Activated naive CD4-positive, alpha-beta T cell (primary cell): ENCODE measurements at places on chromosomes 5 and 9.

GRCh38 chr5:5066276-5067186 lies 73.6 kb upstream of the ADAMTS16 start:
- DNase-seq, result no peak

- DNase-seq, result no peak
Observed at GRCh38 chr5:142807372-142807911, 37.3 kb downstream of the ARHGAP26 start.

GRCh38 chr9:97853056-97853843 lies at the start of gene FOXE1:
FOXE1 (plus strand) TSS chr9:97853226; CDS start chr9:97853915, 689 bp downstream.
- DNase-seq, result no peak

- no peak for DNase-seq
Observed at GRCh38 chr5:174172152-174172551, 126.6 kb downstream of the NSG2 start.

- no peak for DNase-seq
Observed at GRCh38 chr5:74822288-74822687, 43.9 kb downstream of the FAM169A start.

DNA sequence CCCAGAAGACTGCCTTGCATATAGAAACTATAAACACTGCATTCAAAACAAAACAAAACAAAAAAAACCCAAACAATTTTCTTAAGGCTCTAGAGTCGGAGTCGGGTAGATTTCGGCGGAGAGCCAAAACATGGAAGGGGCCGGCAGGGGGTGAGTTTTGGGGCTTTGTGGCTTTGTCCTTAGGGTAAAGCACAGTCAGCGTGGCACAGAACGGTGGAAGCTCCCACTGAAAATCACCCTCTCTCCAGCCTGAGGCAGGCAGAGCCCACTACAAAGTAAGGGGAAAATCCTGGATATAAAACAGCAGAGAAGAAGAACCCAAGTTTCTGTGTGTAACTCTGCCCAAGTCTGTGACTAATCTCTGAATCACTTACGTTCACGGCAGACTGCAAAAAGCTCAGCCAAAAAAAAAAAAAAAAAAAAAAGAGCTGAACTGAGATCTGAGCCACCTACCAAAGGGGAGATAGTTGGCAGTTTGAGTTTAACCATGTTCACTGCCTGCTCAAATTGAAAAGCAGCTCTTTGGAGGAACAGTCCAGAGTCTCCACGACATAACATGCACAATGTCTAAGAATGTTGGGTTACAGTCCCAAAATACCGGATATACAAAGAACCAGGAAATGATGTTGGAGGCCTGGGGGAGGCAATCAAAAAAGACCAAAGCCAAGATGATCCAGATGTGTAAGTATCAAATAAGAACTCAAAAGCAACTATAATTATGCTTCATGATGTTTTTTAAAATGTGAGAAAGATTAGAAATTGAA lies 26.6 kb upstream of the OR2K2 start:
- DNase-seq, result no peak

DNA sequence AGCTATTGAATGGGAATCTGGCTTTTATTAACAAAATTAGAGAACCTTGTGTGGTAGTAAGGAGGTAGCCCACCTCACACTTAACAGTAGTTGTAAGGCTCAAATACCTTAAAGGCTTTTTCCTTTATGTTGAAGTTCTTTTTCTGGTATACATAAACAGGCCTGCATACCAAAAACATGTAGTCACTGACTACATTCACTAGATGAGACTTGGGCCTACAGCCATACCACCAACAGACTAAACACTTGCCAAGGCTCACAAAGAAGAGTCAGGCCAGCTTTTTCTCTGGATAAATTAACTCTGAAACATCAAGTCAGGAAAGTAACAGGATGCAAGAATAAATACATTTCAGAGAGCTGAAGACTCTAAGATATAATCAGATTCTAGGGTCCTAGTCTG lies 78.6 kb upstream of the MPDZ start:
- no peak for DNase-seq

DNA sequence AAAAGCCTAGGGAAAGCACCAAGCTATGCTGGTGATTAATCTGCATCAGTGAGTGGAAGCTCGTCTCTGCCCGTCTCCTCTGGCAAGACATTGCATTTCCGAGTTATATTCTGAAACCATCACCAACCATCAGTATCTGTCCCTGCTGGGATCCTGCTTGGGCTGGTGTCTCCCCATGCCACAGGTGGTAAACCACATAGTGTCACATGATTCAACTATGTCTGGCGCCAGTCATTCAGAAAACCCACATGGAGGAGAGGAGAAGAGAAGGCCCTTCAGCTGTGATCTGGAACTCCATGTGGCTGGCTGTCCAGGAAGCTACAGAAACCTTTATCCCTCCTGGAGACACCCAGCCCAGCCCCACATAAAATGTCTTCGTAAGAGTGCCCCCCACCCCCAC lies 4.8 kb downstream of the IL9 start:
- no peak for DNase-seq

GRCh38 chr9:111955048-111955447 lies 58.4 kb downstream of the UGCG start:
- no peak for DNase-seq

GRCh38 chr9:3441197-3441816 lies 84.5 kb downstream of the RFX3 start:
- DNase-seq, result no peak

DNA sequence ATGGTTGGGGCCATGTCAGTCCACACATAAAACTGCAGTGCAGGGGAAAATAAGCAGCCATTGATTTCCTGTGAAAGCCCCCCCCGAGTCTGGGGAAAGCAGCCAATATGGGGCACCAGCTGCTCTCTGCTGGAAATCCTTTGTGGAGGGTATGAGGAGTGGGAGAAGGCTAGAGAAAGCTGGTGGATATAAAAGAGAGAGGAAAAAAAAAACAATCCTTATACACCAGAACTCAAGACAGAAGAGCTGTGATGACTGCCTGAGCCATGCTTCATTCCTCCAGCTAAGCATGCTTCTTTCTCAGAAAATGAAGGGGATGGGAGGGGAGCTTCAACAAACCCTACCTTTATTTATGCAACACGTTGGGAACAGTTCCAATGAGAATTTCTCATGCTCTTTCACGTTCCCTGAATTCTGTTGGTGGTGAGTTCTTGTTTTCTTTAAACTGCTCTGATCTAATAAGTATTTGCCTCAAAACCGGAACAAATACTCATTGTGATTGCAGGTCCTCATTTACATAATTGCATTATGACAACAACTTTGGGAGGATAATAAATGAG lies 688.0 kb upstream of the SEMA6A start:
- DNase-seq, result no peak

- DNase-seq, result no peak
Observed at GRCh38 chr9:97500263-97500662, 1.2 kb upstream of the TMOD1 start.

DNA sequence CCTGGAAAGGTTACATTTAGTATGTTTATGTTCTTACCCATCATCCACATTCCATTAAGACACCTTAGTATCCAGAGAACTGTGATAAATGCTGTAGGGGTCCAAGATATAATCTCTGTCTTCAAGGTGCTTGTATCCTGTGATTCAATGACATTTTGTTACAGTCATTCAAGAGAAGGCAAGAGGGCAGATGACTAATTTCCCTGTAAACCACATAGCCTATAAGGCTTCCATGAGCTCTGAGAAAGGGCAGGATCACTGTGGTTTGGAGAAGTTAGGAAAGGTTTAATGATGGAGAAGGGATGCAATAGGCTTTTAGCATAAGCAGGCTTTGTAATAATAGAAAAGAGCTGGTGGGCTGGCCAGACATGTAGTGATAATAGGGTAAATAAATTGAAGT lies 40.0 kb downstream of the PAPPA start:
- DNase-seq, result no peak

- DNase-seq, result no peak
Observed at GRCh38 chr5:55231029-55231918, 2.1 kb downstream of the CCNO start.

- DNase-seq, result no peak
Observed at GRCh38 chr5:93188876-93189485, 392.0 kb downstream of the NR2F1-AS1 start.

- DNase-seq, result no peak
Observed at GRCh38 chr9:68507130-68507805, 33.4 kb downstream of the TMEM252 start.

GRCh38 chr5:111454198-111454622 lies 58.1 kb downstream of the STARD4 start:
- no peak for DNase-seq

GRCh38 chr5:98827161-98827560 lies 53.7 kb downstream of the RGMB start:
- DNase-seq, result no peak

- DNase-seq, result no peak
Observed at GRCh38 chr5:73693573-73694061, 67.6 kb downstream of the ARHGEF28 start.

DNA sequence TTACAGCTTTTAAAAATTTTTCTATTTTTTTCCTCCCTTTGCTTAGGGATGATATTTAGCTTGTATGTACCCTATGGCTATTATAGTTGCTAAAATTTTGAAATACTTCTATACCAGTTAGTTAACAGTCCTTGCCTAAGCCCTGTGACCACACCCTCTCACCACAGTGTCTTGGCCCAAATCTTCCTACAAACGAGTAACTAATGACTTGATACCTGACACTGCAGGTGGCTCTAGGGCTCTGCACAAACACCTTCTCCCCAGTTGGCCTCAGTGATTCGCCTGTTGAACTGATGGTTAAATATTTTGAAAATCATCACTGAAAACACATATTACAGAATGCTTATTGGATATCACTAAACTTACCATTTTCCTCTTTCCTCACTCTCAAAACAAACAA lies 449.6 kb upstream of the CHD1 start:
- no peak for DNase-seq

DNA sequence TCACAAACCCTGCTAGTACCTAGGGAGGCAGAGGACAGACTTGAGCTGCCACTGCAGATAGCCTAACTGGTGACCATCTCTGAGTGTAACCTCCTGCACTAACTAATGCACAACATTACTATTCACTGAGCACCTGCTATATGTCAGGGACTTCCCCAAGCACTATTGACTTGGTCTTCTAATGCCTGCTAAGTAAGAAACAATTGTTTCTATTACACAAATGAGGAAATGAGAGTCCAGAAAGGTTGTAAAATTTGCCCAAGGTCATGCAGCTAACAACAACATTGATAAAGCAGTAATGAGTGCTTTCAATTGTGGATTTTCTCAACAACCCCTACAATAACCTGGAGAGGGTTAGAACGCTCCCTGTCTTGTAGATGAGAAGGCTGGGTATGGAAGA lies 183.7 kb downstream of the ZNF462 start:
- DNase-seq, result no peak

DNA sequence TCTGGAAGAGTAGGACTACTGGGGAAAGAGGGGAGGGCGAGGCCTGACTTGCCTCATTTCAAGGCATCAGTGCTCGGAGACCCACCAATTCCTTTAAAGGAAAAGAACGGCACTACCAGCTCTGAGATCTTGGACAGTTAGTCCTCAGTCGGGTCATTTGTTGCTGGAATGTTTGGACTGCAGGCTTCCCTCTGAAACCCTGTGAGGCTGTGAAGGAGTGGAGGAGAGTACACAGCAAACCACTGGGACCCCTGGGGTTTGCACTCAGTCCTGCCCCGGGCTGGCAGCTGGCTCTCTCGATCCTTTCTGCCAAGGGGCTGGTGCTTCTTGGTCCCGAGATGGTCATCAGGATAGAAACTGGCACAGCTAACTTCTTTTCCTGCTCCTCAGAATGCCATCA lies 194.5 kb downstream of the TRIO start:
- no peak for DNase-seq

GRCh38 chr5:179793468-179794139 lies at the start of gene LTC4S:
LTC4S (plus strand) TSS chr5:179793986; CDS start chr5:179794081, 95 bp downstream.
- no peak for DNase-seq

DNA sequence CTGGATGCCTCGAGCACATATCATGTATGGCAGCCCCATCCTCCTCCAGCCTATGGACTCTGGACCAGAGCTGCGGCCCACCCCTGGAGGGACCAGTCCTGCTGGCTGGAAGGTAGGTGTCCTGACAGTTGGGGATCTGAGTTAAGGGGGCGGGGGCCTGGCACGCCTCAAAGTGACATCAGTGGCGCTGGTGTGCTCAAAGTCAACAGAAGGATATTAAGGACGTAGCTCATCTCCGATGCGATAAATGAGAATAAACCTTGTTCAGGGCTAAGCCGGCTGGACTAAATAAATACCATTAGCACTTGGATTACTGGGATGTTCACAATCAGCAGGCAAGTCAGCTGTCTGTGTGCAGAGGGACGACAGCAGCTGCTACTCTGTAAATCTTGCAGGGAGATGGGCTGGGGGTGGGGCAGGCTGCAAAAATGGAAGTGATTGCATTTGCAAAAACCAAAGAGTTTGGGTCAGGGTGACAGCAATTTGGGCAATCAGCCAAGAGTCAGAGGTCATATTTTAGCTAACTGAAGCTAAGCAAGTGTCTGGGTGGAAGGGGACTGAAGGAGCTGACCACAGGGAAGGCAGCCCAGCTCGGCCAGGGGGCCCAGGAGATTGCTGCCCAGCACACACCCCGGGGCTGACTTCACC lies 80.0 kb upstream of the LRRTM2 start:
- no peak for DNase-seq

- DNase-seq, result no peak
Observed at GRCh38 chr5:76782444-76782843, 36.4 kb upstream of the F2RL1 start.

DNA sequence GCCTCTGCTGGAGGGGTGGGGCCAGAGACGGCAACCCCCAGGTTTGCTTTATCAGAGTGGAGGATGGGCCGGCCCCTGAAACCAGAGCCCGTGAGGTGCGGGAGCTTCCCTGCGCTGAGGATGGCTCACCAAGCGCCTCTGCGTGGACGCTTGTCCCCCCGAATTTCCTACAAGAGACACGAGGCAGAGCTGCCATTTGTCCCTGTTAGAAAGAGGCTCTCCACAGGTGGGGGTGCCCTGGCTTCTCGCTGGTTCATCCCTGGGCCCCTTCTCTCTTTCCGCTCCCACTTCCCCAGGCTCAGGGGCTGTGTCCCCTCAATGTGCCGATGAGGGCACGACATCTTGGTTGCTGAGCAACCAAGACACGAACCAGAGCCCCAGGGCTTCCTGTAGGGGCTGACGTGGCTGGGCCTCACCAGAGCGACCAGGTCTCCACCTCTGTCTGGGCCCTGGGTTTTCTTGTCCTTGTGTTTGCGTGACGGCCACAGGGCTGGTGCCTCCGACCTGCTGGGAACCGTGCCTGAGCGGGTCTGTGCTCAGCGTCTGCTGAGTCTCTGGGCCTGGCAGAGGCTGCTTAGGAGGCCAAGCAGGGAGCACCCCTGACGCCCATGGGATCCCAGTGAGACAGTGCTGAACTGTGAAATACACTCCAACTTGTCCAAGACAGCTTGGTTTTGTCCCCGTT lies 119.6 kb upstream of the COL5A1 start:
- DNase-seq, result no peak
